Activated CD4-positive, alpha-beta T cell treated with anti-CD3 and anti-CD28 coated beads, Interleukin-2, Interleukin-6, amounts not matched to agents 100 ng/mL and 50 ng/mL, durations not matched to agents 16 hours and 8 hours (primary cell): ENCODE measurements at places on chromosomes 3 and 15.

GRCh38 chr3:56629047-56629446, 54.0 kb downstream of the TASOR start:
- no peak for DNase-seq

DNA sequence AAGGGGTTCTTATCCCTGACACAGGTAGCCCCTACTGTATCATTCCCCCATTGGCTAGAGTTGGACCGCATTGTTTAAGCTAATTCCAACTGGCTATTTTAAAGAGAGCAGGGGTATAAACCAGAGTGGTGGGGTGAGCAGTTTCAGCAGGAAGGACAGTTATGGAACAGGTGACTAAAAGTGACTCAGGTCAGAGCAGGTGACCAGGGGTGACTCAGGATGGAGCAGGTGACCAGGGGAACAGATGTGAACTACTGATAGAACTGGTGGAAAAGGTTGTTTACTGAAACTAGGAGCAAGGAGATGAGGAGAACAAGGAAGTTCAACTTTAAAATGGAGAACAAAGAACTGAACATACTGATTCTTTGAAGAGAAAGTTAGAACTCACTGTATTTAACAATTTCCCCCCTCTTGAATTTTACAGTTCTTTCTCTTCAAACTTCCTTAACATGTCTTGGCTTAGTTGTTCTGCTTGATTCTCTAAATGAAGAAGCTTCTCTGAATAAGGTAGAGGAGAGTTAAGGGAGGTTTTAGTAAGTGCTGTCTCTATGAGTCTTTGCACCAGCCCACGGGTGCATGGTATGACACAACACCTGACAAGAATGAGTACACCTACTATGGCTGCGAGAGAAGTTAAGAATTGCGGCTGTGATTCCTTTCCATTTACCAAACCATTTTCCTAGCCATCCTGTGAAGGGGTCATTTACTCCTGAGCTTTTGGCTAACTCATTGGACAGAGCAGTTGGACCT, 83.4 kb upstream of the WNT7A start:
- DNase-seq = no peak

GRCh38 chr3:170752571-170753155, 117.3 kb downstream of the RPL22L1 start:
- no peak for DNase-seq

- no peak for DNase-seq
These were observed 4.0 kb upstream of the GP9 start for GRCh38 chr3:129056451-129057173.

- no peak for DNase-seq
These were observed 31.7 kb downstream of the HMCES start for GRCh38 chr3:129310111-129311011.

DNA sequence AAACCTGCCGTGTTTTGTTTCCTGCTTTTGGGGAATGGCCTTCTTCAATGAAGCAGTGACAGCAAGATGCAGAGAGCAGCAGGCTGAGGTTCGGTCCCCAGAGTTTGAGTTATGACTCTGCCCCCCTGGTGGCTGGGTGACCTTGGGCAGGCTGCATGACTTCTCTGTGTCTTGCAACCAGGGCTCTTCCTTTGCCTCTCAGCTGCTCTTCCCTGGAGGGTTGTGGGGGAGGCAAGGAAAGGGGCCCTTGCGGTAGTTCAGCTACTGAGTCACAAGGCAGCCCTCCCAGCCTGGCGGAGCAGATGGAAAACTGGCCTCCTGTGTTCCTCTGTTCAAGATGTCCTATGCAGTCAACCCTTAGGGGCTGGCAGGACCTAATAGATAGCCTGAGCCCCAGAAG, 17.1 kb downstream of the CTXND1 start:
- peak; percentile 60 for DNase-seq

DNA sequence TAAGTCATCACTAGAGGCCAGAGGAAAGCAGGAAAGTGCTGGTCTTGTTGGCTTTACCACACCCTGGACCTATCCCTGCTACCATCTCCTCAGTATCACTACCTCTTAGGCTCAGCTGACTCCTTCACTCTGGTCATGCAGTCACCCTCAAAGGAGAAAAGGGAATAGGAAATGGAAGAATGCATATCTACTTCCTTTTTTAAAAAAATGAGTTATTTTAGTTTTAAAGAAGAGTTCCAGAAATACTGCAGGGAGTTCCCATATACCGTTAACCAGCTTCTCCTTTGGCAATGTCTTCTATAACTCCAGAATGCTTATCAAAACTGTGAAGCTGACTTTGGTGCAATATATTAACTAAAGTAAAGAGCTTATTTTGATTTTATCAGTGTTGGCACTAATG, 688.6 kb downstream of the DIPK2A start:
- no peak for DNase-seq

- no peak for DNase-seq
These were observed 14.0 kb upstream of the B3GNT5 start for GRCh38 chr3:183239046-183239445.

DNA sequence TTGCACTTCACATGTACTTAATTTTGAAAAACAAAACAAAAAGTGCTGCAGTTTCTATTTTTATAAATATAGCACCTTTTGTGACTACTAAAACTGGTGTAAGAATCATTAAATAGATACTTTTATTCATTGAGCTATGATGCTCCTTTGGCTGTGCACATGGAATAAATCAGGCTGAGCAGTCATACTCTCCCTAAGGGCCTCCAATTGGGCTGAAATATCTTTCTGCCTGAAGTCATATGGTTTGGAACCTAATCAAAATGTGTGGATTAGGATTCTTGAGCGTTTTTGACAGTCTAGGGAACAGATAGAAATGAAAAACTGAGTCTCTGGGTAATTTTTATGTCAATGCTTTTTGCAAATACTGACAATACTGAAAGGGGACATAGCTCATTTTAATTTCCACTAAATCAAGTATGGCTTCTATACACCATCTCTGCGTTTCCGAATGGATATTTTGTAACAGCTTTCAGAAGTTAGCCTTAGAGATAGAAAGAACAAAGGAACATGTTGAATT, 392.2 kb upstream of the ROBO1 start:
- DNase-seq = no peak

- no peak for DNase-seq
These were observed 3.6 kb upstream of the SH2D7 start for GRCh38 chr15:78088773-78089080.

DNA sequence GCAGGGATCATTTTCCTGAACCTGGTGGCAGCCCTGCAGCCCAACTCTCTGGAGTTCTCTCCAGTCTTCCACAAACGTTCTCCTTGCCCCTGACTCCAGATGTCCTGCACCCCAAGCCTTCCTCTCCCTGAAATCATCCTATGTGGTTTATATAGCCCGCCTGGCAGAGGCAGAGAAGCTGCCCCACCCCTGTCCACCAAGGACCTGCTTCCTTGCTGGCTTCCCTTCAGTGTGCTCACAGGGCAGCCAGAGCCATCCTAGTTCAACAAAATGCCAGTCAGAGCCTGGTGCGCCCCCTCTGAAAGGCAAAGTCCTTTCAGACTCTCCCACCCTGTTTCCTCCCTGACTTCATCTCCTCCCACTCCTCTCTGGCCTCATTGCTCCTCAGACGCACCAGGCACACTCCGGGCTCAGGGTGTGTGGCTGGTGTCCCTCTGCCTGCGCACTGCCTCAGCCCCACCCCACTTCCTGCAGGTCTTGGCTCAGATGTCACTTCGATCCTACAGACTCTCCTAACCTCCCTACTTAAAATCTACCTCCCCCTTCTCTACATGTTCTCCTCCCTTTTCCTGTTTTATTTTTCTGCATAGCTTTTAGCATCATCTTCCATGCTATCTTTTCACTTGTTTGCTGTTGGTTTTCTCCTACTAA, 5.9 kb downstream of the KBTBD13 start:
- DNase-seq = no peak

DNA sequence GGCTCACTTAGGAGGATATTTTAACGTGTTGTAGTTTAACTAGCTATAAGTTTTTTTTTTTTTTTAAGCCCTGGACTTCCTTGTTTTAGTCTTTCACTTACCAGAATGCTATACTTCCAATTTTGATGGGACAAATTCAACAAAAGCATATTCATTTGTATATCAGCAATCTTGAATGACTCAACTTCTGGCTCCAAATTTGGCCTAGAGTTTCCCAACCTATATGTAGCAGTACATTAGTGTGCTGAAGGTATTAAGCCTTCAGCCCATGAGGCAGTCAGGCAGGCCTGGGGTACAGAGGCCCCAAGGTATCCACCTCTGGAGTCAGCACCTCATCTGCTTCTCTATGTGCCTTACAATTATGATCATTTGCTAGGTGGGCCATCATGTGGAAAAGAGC, 5.9 kb downstream of the PBRM1 start:
- no peak for DNase-seq

DNA sequence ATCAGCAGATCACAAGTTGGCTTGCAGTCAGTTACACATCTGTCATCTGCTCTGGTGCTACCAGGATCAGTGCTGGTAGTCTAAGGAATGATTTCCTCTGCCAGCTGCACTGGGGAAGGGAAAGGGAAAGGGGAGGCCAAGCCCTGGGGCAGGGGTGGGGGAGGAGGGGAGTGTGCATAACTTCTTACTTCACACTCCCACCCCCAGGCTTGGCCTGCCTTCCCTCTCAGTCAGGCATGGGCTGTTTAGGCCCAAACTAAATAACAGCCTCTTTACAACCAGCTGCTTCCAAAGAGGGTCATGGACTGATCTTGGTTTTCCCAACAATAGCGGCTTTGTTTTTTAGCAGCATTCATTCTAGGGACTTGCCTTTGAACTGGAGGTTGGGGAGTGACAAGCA, 86.1 kb upstream of the PSMD6 start:
- no peak for DNase-seq

- peak; percentile 2 for DNase-seq
These were observed 620 bp upstream of the CMSS1 start for GRCh38 chr3:99817047-99817436.

DNA sequence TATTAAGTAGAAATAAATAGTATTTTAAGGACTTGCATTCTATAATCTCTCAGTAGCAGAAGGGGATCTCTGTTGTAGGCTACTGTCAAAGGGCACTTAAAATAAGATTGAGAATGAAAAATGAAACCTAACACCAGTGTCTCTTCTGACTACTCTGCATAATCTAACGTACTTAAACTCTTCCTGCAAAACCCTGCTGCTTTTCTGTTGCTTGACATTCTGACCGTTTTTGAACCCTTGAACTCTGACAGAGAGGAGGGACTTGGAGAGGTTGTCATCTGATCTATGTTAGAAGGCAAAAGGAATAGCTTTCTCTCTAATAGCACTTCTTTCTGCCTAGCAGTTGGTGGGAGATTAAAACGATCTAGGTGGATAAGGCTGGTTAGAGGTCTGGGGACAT, 204.6 kb downstream of the ZIC1 start:
- DNase-seq = no peak

DNA sequence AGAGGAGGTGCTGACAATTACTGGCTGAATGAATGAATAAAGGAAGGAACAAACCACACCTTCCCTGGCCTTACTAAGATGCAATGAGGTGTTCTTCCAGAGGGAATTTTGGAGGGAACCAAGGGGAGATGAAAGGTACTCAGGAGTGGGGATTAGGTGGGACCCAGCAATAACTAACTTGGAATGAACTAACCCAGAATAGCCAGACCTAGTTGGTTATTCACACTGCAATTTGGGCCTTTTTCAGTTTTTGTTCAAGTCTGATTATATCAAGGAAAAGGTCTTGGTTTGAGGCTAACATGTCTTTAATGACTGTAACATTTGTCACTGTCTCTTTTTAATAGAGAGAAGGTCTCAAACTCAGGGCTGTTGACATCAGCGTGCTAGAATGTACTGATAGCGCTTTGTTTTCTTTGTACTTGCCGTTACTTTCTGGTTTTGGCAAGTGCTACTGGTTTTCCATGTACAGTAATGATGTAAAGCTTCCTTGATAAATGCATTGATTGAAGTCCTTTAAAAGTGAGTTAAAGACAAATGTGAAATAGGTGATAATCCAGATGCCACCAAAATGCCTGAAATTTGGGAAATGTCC, 3.2 kb upstream of the PLXND1 start:
- DNase-seq = no peak

DNA sequence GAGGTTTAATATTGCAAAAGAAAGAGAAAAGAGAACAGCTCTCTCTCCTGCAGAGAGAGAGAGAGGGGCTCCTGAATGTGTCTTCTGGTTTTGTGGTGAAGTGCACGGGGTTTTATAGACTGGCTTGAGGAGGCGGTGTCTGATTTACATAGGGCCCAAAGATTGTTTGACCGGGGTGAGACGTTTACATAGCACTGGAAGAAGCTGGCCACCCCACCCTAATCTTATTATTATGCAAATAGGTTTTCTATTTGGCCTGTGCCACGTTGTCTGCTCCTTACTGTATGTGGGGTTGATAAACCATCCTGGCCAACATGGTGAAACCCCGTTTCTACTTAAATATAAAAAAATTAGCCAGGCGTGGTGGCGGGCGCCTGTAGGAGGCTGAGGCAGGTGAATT, 268.6 kb downstream of the SV2B start:
- no peak for DNase-seq

DNA sequence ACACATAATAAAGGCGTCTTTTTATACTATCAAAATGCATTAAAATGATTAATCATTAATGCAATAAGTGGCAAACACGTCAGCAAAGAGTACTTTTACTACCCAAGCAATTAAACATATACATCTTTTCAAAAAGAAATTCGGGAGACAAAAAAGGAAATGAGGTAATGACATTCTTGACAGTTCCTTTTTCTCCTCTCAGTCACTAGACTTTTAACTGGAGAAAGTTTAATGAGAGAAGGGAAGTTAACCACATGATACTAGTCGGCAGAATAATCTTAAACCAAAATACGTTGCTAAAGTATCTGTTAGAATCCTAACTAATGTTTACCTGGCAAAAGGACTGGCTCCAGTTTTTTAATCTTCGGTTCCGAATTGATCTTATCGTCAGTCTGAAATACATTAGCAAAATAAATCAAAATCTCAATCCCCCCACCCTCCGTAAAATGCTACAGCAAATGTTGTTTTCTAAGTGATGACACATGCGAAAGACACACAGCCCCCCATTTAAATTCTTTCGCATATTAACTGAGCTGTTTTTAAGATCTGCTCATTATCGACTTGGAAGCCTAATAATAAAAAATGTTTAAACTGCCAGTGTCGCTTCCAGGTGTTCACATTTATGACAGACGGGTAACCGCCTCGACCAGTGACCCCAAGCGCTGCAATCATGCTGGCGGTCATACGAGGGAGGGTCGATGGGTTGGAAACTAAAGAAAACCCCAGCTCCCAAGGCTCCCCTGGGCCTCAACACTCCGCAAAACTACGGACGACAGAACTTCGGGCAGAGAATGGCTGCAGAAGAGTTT, 778 bp downstream of the MTMR10 start:
- no peak for DNase-seq

DNA sequence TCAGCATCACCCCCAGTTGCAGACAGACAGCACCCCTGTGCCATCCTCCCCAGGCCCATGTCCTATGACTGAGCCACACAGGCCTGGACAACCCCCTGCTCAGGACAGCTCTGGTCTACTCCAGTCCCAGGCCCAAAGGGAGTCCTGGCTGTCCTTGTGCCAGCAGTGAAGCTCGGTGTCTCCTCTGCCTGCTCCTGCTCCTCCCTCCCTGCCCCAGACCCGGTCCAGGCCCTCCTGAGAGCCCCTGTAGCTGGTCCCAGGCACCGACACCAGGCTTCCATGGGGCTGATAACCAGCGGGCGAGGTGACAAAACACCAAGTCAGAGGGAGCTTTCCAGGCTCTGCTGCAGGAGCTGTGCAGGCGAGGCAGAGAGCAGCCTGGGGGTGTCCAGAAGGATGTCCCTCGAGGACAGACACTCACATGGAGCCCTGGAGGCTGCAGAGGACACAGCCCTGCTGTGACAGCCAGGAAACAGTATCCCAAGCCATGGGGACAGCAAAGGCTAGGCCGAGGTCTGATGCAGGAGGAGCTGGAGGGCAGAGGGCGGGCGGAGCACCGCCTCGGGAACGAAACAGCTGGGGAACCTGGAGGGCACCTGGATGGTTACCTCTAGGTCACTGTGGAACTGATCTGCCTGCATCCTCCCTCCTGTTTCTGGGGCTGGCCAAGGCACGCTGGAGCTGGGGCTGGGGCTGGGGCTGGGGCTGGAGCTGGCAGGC, 103.8 kb upstream of the PRR20G start:
- DNase-seq = no peak
